Fibroblast of skin of left biceps (primary cell): ENCODE measurements at places on chromosomes 1 and 21.

DNA sequence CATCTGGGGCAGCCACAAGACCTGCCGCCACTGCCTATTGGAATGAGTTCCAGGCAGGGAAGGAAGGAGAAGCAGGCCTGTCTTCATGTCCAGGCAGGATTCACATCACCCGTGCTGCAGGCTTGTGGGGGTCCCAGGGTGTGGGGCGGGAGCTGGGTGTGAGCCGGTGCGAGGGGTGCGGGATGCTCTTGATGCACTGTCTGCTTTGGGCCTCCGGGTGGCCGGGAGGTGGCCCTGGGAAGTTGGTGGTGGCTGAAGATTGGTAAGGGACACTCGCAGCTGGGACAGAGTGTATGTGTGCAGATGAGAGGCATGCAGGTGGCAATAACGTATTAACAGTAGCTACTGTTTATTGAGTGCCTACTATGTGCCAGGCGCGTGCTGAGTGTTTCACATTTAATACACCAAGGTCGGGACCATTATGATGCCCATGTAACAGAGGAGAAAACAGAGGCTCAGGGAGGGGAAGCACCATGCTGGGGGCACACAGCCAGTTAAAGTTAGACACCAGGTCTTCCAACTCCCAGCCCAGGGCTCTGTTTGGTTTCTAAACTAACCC, 3.3 kb downstream of the CROCC start:
- DNase-seq = no peak

GRCh38 chr1:228268881-228269265, 61.0 kb downstream of the OBSCN start:
- DNase-seq = no peak

DNA sequence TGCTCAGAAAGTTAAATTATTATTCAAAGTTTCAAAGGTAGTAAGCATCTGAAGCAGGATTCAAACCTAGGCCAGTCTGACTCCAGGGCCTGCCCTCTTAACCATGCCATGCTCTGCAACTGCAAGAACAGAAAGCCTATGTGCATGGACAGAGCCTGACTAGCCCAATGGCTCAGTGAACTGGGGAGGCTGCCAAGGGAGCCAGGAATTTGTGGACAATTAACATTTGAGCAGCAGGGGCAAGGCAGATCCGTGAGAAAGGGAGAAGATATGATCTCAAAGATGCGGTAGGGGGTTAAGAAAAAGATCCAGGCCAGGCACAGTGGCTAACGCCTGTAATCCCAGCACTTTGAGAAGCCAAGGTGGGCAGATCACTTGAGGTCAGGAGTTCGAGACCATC, 6.5 kb upstream of the ATP1A4 start:
- no peak for DNase-seq

DNA sequence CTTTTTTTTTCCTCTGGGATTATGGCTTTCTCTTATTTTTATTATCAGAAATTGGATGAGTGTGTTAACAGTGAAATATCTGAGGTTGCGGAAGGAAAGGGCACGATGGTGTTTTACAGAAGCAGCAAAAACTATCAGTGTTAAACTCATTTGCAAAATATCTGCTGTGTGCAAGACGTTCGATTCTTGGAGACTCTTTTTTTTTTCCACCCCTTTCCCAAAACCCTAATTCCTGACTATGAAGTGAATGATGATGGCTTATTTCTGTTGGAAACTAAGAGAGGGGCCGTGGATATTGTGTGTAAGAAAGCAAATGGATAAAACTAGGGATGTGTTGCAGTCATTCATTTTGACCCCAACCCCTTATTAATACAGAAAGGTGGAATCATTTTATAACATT, 677 bp downstream of the NCAM2 start:
- DNase-seq = no peak

DNA sequence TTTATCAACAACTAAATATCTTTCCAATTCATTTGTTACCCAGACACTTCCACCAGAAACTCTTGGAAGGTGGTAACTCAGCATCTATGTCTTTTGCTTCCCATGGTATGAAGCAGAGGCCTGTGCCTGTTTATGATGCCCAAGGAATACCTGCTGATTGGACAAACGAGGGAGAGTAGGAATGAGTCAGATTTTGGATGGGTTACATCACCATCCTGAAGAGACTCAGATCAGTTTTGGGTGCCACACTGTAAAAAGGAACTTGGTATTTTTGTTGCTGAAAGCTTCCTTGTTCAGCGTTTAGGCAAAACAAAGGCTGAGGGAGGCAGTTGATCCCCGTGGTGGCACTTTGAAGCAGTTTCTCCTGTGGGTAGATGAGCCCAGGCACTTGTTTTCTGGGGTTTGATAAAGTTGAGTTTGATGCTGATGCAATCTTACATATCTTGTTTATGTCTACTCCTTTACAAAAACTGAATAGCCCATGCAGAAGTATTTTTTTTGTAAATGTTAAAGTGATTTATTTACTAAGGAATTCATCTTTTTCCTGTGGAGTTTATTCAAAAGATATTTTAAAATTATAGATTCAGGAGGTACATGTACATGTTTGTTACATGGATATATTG, 26.7 kb upstream of the CYP4X1 start:
- no peak for DNase-seq

DNA sequence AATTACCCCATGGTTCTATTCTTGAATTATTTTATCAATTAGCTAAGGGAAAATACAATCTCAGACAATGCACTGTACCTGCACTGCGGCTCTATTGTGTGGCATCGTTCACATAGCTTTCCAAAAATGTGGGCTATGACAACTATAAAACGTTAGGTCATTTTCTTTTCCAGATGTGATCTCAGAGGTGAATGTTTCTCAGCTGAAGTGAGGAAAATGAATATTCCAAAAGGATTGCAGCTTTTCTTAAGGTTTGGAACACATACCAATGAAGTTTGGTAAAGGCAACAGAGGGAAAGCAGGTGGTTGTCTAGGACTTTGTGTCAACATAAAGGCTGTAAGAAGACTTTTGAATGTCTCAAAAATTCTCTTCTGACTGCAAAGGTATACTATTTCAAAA, 105.5 kb downstream of the NRIP1 start:
- no peak for DNase-seq

GRCh38 chr1:204468206-204468605, 26.4 kb downstream of the PIK3C2B start:
- no peak for DNase-seq

DNA sequence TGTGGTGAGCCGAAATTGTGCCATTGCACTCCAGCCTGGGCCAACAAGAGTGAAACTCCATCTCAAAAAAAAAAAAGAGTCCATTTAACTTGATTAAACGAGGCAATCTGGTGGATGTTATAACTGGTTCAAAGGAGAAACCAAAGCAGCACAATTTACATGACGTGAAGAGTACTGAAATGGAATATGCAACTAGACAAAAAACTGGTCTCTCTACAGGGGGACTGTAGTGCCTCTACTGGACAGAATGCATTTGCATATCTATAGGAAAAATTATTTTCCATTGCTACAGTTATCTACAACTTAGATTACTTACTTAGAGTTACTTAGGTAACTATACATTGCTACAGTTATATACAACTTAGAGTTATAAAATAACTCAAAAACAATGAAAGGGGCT, 2.7 kb upstream of the CAPN2 start:
- DNase-seq = no peak

- no peak for DNase-seq
Observed at GRCh38 chr1:18407166-18408045, 73.3 kb upstream of the KLHDC7A start.

DNA sequence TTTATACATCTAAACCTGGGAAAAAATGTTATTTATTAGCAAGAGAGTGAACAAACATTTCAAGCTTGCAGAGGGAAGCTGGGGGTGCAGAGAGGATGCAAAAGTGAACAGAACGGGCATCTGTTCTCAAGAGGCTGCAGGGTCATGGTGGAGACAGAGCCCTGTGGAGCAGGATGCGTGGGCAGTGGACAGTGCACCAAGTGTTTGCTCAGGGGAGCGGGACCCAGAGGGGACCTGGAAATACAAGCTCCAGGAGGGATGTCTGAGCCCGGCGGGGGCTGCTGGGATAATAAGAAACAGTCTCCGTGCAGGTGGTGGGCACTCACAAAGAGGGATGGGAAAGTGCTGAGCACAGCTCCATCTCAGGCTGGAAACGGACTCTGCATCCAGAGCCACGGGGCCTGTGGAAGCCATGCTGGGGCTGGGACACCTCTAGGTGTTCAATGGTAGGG, 105.3 kb upstream of the SLC45A1 start:
- DNase-seq = no peak

DNA sequence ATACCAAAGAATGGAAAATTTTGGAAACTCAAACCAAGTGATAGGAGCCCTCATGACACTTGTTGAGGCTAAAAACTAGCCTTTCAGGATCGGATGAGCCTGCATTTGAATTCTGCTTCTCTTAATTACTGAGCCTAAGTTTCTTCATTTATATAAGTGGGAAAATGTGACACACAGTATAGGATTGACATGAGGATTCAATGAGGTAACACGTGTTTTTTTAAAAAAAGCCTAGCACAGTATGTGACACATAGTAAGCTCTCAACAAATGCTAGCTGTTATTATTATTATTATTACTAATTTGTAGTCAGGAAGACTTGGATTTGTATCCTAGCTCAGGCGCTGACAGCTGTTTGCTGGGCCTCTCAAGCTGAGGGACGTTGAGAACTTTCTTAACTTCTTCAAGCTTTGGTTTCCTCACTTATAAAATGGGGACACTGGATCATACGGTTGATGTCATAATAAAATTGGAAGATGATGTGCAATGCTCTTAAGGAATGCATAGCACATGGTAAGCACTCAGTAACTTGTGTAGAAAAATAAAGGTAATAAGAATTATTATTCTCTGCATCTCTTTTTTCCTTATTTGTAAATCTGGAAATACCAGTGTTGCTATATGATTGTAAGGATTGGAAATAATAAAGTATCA, 55.4 kb upstream of the JUN start:
- no peak for DNase-seq

GRCh38 chr21:29196670-29197191, 66.3 kb downstream of the MAP3K7CL start:
- DNase-seq = no peak

GRCh38 chr1:243693800-243694199, 156.2 kb downstream of the AKT3 start:
- no peak for DNase-seq

DNA sequence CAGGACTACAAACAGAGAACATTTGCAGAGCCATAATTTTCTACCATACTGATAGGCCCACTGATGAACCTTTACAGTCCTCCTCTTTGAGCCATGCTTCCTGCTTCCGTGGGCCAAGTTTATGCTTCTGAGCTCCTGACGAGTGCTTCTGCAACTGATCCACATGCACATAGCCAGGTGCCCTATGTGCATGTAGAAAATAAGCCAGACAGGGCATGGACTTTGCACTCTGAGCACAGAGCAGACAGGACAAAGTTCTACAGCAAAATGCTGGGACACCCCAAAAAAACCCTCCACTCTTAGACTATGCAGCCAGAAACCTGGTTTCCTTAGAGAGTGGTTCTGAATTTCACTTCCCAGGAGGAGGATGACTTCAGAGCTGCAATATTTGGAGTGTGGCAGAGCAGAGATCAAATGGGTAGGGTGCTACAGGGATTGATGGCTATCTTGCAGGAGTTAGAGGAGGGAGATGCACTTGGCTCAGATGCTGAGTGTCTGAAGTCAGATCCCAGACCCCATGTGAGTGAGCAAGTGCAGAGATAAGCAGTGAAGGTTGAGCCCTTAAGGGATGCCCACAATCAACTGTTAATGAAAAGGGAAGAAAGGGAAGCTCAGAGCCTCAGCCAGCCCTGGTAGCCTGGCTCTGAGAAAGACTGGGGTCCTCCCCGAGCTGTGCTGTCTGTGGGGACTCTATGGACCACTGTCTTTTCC, 230.9 kb downstream of the DUSP10 start:
- DNase-seq = no peak

DNA sequence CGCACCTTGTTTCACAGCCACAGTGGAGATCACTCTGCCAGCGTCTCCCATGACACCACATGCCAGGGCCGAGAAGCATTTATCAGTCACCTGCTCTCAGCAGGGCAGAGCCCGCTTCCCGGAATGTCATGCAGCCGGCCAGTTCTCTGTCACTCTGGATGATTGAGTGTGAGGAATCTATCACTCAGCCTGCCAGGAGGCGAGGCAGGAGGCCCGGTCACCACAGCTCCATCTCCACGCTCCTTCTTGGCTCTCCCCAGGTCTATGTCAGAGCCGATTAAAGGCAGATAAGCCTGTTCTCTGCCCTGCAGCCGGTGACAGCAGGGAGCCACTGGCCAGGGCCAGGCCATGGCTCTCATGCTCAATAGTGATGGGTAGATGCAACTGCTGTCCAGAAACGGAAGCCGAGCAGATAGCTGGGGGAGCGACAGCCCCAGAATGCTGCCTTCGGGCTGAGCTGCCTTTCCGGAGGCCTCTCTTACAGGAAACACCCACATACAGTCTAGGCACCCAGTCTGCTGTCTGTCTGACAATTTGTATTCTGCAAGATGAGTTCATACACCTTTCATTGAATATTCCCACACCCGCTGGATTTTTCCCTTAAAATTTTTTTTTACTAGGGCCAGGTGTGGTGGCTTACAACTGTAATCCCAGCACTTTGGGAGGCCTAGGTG, 64.1 kb downstream of the ACTL8 start:
- DNase-seq = no peak

GRCh38 chr21:31443736-31444521, 99.9 kb upstream of the TIAM1 start:
- no peak for DNase-seq

DNA sequence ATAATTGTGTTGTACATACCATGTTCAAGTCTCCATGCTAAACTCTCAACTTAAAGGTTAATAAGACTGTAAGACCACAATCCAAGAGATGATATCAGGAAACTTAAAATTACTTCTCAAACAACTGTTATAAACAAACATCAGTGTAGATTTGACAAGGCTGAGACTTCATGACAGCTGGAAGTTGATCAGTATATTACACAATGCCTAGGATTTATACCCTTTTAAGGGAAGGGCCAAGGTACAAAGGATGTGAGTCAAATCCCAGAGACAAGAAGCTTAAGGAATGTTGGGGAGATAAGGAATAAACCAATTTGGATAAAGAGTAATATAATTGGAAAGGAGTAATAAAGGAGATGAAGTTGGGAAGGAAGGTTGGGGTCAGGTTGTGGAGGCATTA, 98.8 kb downstream of the LBR start:
- no peak for DNase-seq

DNA sequence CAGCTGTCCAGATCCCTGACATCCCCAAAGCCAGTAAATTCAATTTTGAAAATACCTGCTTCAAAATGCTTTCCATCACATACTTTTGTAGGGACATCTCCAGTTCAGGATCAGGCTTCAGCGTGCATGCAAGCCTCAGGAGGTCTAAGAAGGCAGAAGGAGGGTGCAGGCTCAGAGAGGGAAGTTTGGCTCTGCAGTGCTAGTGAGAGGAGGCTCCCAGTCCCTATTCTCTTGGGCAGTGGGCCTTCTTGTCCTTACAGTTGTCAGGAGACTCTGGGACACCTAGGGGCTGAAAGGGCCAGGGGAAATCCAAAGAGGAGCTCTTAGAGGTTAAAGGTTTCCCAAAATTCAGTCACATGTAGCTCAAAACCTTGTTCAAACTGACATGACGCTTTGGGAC, 20.1 kb downstream of the ADCY10 start:
- no peak for DNase-seq

GRCh38 chr1:21613072-21613867, 55.9 kb downstream of the RAP1GAP start:
- no peak for DNase-seq
